ENCODE measurements at places on chromosomes 1 and 21.

DNA sequence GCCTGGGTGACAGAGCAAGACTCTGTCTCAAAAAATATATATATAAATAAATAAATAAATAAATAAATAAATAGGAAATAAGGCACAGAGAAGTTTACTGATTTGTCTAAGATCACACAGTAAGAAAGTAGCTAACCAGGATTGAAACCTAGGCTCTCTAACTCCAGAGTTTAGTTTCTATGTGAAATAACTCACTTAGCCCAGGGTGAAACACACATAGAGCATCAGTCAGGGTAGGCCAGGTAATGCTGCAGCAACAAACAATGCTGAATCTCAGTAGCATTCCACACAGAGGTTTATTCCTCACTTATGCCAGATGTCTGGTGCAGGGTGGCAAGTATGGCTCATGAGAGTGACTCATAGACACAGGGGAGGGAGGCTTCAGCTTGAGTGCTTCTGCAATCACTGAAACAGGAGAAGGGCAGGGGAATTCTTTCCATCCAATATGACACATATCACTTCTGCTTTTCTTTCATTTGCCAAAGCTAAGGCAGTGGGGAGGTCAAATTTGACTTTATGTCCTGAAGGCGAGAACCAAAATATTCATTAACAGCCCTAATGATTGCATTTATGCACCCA, 37.1 kb upstream of the KANK4 start:
- peak; percentile 72 for ATAC-seq

DNA sequence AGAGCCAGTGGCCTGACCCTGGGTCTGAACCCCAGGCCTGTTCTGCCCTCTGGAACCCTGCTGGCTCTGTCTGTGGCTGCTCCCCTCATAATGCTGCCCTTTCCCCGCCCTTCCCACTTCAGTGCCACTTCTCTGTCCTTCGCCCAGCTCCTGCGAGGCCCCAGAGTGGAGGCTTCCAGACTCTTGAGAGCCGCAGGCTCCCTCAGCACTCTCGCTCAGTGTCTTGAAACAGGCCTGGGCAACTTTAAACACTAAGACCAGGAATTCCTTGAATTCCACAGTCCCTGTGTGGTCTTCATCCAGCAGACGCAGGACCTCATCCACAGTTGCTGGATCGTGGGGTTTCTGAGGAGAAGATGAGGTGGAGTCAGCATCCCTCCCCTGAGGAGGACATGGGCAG, 3.5 kb downstream of the CRNN start:
- peak; percentile 32 for ATAC-seq

DNA sequence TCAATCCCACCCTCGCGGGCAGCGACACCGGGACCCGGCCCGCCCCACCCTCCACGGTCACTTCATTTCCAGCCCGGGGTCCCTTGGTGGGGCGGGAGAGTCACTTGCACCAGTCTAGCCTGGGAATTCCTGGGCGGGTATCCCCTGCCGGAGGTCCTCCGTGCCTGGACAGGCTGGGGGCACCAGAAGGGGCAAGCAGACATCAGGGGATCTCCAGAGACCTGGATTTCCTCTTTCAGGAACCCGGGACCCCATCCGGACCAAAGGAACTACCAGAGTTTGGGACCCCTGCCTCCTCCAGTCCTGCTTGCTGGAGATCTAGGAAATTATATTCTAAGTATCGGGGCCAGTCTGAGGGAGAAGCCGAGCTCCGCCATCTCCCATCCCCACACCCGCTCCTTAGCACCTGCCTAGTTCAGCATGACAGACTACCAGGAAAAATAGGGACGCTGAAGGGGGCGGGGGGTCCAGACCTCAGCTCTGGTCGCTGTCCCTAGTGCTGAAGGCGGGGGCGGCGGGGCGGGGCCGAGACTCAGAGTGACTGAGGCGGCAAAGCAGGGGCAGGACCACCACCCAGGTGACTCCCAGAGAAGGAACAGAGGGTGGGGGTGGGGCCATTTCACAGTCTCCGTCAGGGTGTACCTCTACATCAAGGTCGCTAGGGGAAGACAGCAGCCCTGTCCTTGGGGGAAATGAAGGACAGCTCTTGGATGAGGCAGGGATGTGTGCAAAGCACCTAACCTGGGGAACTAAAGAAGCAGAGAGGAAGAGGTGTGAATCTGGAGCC, 832 bp downstream of the HCN3 start:
- ATAC-seq, result peak; percentile 44

DNA sequence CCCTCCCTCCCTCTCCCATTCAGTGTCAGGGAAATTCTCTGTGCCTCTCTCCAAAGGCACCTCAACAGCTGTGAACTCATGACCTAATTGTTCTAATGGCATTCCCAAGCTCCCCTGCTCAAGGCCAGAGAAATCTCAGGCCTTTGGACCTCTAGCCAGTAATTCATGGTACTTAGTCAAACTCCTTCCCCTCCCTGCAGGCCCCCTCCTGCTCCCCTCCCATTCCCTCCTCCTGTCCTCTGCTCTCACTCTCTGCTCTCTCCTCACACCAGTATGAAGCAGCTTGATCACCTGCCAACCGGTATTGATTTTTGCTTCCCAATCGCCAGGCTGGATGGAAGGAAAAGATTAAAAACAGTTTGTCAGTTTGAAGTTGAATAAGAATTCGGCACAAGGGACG, 370.5 kb upstream of the PBX1 start:
- ATAC-seq, result no peak

DNA sequence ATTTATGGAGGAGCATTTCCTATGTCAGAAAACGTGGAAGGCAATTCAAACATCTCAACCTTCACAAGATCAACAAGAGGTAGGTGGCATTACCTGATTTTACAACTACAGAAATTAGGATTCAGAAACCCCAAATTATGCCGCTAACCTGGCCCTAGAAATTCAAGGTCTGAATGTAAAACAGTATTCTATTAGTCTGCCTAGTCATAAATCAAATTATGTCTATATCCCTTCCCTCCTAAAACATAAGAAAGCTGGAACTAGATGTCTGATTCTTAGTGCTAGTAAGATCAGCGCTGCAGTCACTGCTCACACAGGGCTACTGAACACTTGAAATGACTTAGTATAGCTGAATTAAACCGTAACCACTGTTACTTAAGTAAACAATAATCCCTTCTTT, 1.4 kb downstream of the TOMM20 start:
- no peak for ATAC-seq

GRCh38 chr1:5763696-5764370, 228.4 kb downstream of the NPHP4 start:
- ATAC-seq, result no peak

DNA sequence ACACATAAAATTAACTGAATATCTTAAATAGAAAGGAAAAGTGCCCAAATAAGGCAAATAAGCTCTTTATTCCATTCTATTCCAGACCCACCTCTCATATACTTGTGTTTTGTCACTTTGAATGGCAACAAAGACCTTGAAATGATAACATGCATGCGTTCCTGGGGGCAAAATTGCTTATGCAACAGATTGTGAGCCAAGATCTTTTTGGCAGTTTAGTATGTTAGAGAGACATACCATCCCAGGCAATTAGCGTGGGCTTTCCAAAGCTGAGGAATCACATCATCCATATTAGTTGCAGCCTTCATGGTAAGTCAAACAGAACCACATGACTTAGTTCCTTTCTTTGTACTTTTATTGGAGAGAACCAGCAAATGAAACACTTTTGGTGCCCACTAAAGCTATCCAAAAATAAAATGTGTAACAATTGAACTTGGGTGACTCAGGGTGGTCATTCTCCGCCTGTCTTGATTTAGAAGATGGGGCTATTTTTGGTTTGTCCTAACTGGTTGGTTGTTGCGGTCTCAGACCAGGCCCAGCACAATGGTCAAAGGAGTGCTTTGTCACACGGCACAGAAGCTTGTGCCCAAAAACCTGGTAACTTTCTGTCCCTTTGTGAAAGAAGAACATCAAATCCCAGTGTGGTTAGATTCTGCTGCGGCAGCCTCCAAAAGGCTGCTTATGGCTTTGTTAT, 68.7 kb upstream of the ATF3 start:
- ATAC-seq, result no peak

DNA sequence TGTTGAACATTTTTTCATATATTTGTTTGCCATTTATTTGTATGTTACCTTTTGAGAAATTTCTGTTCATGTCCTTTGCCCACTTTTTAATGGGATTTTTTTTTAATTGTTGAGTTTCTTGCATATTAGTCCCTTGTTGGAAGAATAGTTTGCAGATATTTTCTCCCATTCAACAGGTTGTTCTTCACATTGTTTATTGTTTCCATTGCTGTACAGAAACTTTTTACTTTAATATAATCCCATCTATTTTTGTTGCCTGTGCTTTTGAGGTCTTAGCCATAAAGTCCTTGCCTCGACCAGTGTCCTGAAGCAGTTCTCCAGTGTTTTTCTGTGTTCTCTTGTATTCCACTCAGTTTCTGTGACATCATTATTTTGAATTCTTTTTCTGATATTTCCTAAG, 54.2 kb upstream of the B3GALT2 start:
- no peak for ATAC-seq

DNA sequence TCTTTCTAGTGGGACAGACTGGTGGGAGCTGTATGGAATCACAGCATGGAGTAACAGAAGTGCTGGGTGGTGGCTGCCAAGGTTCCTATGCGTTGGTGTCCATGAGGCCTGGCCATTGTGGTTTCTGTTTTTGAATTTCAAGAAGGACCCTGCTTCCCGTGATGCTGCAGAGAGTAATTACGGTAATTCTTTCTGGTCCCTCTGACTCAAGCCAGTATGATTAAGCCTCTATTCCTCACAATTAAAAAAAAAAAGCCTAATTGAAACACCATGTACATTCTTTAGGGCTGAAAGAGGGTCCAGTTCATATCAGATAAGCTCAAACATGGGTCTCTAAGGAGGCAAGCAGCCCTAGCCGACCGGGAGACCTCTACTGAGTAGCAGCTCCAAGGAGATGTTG, 10.5 kb upstream of the C1orf21 start:
- no peak for ATAC-seq

GRCh38 chr1:115156826-115157468, 67.6 kb upstream of the TSPAN2 start:
- ATAC-seq, result no peak

- ATAC-seq, result no peak
Observed at GRCh38 chr1:174680101-174680500, 232.3 kb downstream of the GPR52 start.

- no peak for ATAC-seq
Observed at GRCh38 chr21:16420031-16420724, 690.4 kb downstream of the USP25 start.

DNA sequence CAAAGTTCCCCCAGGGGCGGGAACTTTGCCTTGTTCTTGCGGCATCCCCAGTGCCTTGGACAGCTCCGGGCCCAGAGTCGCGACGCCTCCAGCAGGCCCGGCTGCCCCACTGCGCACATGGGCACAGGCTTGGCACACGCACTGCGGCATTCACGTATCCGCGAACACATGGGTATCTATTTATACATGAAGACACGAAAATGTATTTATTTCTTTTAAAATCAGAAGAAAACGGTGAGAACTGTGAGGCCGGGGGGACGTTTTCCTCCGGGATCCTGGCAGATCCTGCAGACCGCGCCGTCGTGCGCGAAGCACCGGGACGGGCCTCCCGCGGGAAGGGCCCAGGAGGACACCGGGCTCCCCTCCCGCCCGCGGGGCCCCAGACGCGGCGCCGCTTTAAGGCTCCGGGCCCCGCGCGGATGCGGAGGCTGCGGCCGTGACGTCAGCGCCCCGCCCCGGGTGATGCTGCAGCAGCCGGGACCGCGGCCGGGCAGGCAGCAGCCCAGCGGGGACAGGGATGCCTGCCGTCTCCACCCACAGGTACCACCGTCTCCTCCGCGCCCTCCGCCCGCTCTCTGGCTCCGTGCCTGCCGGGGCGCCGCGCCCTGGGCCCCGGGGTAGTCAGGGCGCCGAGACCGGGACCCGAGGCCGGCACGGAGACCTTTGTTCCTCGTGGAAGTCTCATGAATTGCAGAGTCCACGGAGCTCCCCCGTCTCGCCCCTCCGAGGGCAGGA, at the start of gene SLC45A1:
Gene SLC45A1 (plus strand): TSS at position 468 of the 735 bp plus-strand sequence. CDS start 6,216 bp downstream, outside the sequence.
- peak; percentile 87 for ATAC-seq

GRCh38 chr1:160681066-160681890, 30.3 kb downstream of the CD48 start:
- peak; percentile 84 for ATAC-seq

DNA sequence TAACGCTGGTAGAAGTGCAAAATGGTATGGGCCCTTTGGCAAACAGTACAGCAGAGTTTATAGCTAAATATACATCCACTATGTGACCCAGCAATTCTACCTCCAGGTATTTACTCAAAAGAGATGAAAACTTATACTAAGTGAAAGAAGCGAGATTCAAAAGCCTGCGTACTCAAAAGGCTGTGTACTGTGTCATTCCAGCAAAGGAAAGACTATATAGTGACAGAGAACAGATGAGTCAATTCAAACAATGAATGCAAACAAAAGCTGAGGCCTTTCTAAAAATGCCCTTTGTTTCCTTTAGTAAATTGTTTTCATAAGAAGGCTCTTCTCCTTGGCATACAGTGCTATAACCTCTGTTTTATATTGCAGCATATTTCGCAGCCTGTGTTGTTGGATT, 268.8 kb upstream of the CSF3R start:
- no peak for ATAC-seq

- peak; percentile 94 for ATAC-seq
Observed at GRCh38 chr1:204494281-204495077, at the start of gene PIK3C2B. Gene PIK3C2B, minus strand, starts transcription at chr1:204494805. Its CDS starts 25,003 bp downstream, at chr1:204469802.

- no peak for ATAC-seq
Observed at GRCh38 chr1:219505886-219506285, 107.0 kb downstream of the ZC3H11B start.

GRCh38 chr1:157310401-157310800, 172.2 kb upstream of the ETV3 start:
- ATAC-seq, result no peak

DNA sequence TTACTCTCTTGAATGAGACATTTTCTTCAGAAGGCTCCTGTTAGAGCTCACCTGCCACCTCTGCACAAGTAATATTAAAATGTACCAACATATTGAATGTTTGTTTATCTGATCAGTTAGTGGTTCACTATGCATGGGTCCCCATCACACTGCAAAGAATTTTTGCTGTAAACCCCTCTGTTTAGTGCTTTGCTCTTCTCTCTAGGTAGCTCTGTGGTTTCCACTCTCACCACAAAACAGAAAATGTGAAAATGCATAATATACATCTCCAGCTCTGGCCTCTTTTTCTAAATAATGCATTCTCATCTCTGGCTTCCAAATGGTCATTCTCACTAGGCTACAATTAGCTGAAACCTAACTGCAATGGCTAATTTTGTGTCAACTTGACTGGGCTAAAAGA, 176.7 kb downstream of the TRIM33 start:
- no peak for ATAC-seq

GRCh38 chr1:32889731-32890278, 3.5 kb downstream of the HPCA start:
- no peak for ATAC-seq

- ATAC-seq, result no peak
Observed at GRCh38 chr1:162905174-162906158, 44.5 kb upstream of the CCDC190 start.
